Common myeloid progenitor, CD34-positive (primary cell): ENCODE measurements at places on chromosomes 12 and 14.
A peak's percentile ranks its signal among the peaks of the same experiment; 100 is the strongest.

- no peak for DNase-seq
These were observed 8.9 kb upstream of the LTA4H start for GRCh38 chr12:96044017-96044942.

- DNase-seq: no peak
These were observed 235.5 kb downstream of the PAWR start for GRCh38 chr12:79455286-79455685.

DNA sequence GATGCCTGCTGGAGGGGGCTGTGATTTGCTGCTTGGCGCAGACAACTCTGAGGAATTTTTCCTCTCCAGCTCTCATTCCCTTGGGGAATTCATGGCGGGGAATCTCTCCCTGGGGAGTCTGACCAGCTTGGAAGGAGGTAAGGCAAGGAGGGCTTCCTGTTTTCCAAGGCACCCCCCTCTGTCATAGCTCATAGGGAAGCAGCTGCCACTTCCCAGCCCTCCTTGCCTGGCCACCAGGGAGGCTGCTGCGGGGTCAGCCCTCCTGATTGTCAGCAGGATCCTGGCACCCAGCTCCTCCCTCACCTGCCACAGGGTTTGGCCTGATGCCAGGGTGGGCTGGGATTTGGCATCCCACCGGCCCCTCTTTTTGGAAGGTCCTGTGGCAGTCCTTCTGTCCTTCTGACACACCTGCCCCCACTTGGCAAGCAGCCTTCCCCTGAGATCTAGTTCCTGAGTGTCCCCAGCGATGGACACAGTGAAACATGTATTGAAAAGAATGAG, 74.9 kb downstream of the TSPAN9 start:
- DNase-seq: no peak

DNA sequence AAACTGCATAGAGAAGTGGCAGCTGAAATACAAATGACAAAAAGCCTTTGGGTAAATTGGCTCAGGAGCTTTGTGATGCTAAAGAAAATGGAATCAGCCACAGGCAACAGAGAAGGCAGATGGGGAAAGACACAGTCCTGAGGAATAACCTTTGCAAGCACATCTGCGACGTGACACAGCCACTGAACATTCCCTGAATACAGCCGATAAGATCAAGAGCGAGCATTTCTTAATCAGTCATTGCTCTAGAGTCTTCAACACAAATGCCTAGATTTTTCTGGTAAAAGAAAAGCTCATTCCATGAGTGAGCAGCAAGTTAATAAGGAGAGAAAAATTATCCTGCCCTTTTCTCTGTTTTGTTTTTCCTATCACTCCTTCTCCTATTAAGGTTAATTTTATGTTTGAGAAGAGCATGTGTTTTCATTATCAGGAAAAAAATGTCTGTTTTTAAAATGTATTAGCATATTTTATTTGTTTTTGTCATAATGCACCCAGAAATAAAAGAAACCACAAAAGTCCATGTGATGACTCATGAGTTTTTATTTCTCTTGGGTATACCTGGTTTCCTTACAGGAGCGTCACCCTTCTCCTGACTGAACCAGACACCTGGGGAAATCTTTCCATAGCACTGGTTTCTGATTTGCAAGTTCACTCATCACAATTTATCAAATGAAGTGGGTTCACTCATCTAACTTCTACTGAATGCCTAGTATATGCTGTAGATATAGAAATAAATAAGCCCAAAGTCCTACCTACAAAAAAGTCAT, 45.4 kb upstream of the PCED1B start:
- DNase-seq: no peak

GRCh38 chr12:43100231-43100630, 451.8 kb downstream of the ADAMTS20 start:
- DNase-seq: no peak

DNA sequence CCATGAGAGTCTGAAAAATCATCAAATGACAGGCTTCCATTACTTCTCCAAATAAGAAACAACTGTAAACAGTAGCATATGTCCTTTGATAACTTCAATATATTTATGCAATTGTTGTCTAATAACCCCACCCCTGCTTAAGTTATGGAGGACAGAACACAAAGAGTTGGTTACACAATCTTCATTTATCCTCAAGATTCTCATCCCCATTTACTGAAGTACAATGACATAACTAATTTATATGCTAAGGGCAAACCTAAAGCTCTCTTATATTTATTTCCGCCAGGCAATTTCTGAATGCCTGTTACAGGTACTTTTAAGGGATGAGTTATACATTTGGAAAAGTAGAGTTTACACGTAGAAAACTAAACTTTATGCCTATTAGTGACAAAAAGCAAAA, 12.3 kb downstream of the SCAF11 start:
- no peak for DNase-seq

DNA sequence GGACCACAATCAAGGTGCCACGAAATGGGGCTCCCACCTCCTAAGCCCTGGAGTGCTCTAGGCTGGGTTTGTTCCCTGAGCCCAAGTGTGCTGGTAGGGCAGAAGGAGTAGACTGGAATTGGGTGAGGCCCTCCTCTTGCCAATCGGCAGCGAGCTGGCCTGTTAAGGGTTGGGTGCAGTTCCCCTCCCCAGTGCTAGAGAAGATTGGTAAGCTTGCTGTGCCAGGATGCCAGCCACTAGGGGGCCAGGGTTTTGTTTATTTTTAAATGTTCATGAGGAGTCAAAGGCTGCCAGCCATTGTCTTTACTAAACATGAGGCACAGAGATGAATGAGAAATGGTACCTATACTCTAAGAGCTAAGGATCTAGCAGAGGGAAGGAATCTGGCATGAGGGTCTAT, 79.7 kb downstream of the SPTB start:
- peak; percentile 58 for DNase-seq

DNA sequence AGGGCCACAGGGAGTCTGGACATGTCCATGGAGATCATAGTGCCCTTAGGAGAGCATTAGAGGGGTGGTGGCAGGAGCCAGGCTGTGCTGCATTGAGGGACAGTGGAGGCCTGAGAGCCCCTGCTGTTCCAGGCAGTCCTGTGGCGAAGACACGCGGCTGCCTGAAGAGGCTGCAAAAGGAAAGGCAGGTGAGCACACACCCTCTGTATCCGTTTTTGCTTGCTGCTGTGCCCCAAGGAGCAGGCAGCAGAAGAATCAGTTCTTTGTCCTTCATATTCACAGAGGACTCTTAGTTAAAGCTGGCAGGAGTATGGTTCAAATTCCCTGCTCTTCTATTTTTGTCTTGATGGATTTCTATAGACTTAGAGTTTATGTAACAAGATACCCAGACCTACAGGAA, 4.5 kb downstream of the SLC35E3 start:
- DNase-seq: no peak

- DNase-seq: no peak
These were observed 42.1 kb downstream of the C14orf132 start for GRCh38 chr14:96081224-96081623.

DNA sequence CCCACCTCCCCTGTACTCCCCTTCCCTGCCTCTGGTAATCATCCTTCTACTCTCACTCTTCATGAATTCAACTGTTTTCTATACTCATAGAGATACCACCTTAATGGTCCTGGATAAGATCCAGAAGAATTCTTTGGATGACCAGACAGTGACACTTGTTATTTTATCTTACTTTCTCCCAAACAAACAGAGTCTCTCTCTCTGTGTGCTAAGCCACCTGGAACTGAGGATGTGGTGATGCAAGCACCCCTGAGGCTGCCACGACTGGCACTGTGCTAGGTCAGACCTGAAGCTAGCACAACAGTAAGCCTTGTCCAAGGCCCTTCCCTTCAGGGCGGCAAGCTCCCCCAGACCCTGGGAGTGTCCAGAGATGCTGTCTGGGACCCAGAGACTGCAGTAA, 250.2 kb downstream of the C12orf50 start:
- DNase-seq: no peak

- no peak for DNase-seq
These were observed 85.0 kb downstream of the KICS2 start for GRCh38 chr12:64137117-64137516.

DNA sequence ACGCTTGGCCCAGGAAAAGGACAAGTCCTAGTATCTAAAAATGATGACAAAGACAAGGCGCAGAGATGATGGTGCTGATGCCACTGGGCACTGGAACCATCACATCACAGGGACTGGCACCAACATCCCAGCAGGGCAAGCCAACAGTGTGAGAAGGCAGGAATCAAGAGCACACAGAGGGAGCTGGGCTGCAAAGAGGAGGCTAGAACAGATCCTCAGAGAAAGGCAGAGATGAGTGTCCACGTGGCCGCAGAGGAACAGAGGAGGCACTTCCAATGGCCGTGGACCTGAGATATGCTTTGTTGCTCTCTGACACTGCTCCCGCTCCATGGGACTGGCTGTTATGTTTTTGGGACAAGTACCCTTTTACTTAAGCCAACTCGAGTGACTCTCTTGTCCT, 17.9 kb downstream of the FOXN3 start:
- DNase-seq: no peak

GRCh38 chr12:113875691-113876090, 90.4 kb downstream of the RBM19 start:
- DNase-seq: no peak

DNA sequence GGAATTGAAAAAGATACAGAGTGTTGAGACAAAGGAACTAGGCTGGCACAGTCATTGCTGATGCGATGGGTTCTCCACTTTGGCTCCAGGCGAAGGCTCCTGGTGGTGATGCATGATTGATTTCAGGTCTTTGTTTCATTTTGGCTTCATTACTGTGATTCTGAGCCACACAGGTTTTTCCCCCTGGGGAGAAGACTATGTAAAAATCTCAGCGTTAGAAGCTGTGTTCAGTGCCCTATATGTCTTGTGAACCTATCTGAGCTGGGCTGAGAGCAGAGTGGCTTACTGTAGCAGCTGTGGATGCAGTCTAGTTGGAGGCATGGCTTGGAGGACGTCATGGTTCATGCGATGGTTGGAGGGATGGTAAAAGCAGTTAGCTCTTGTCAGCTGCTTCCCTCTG, 54.0 kb downstream of the GPATCH2L start:
- DNase-seq: no peak
